NCI-H1105 treated with DMSO at 0.1 percent for 48 hours (cell line): ENCODE measurements at places on chromosomes 11 and 22.

- peak; percentile 40 for DNase-seq
These were observed 585 bp upstream of the NEAT1 start for GRCh38 chr11:65421794-65422632.

- no peak for DNase-seq
These were observed 33.6 kb upstream of the GRAMD4 start for GRCh38 chr22:46586531-46587011.

GRCh38 chr11:75313513-75314272 is 37.8 kb downstream of the ARRB1 start:
- no peak for DNase-seq

DNA sequence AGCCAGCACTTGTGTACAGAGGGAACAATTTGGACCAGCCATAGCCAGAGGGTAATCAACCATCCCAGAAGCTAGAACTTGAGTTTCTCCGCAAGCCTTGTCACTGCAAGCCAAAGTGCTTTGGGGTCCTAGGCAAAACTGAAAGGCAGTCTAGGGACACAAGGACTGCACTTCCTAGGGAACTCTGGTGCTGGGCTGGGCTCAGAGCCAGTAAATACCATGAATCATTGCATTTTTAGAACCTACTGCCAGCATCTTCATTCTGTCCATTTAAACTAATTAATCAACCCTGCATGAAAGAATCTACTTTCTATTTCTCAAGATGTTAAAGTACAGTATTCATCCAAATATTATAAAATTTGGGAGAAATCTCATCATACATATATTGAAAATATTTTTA is 20.0 kb downstream of the PATE3 start:
- no peak for DNase-seq
